ENCODE measurements at places on chromosomes 12 and 14.

DNA sequence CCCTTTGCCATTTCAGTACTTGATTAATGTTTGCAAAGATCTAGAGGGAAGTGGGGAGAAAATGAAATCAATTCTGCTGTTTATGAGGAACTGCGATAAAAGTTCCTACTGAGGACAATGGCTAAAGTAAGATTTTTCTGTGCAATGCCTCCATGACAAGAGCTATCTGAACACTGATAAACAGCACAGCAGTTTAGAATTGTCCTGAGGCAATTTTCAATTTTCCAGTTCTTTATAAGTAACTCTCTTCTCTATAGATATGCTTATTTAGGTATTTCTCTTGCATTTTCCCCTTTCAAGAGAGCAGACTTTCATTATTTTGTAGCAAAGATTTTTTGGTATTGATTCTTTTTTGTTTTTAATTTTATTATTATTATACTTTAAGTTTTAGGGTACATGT is 34.6 kb upstream of the TMTC2 start:
- no peak for DNase-seq

DNA sequence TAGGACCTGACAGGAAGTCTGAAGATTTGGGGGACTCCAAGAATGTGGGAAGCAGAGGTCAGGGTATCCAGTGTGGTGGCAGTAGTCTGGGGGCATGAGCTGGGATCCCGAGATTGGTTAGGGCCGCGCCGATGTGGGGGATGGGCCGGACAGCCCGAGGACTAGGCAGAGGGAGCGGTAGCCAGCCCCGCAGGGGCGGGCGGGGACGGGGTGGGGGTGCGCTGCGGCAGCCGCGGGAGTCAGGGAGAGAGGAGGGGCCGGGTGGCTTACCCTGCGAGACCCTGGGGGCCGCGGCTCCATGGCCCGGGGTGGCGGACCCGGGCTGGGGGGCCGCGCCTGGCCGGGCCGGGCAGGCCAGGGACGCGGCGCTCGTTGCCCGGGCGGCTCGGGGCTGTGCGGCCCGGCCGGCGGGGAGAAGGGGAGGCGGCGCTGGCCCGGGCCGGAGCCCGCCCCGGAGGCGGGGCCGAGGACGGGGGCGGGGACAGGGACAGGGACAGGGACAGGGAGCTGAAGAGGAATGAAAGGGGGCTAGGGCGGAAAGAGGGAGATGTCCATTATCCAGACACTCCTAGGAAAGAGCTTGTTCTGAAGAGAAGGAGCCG is 5.6 kb downstream of the ZNF385A start:
- no peak for DNase-seq

DNA sequence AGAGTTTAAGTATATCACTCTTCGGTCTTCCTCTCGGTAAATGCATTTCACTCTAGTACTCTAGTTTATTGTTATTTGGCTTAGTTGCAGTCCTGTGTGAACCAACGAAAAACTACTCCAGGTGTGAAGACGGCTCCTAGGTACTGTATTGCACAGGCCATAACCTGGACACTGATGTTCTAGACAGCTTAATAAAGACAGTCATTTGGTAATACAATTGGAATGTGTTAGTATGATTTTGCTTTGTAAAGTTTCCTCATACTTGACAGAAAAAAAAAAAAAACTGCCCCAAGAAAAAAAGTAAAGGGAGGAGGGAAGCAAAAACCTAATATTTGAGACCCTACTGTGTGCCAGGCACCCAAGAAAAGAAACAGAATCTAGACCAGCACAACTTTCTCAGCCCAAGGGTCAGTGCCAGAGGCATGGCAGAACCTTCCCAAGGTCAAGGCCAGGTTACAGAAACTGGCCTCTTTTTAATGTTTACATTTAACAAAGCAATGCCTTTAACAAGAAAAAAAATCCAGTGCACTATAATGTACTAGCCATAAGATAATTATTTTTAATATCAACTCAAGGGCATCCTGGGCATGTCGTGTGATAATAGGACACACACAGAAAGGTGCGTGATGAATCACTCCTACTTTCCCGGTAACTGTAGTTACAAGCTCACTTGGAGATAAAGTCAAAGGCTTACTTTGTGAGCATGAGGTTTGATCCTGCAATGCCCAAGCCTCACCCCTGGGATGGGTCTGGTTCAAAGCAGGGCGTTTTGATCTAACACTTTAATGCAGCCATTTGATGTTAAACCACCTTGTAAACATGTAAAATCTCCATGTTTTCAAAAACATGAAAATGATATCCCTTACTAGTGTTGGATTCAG is 110.6 kb downstream of the BMP4 start:
- DNase-seq = no peak

GRCh38 chr12:64583771-64584421 is 26.4 kb upstream of the RASSF3 start:
- no peak for DNase-seq

DNA sequence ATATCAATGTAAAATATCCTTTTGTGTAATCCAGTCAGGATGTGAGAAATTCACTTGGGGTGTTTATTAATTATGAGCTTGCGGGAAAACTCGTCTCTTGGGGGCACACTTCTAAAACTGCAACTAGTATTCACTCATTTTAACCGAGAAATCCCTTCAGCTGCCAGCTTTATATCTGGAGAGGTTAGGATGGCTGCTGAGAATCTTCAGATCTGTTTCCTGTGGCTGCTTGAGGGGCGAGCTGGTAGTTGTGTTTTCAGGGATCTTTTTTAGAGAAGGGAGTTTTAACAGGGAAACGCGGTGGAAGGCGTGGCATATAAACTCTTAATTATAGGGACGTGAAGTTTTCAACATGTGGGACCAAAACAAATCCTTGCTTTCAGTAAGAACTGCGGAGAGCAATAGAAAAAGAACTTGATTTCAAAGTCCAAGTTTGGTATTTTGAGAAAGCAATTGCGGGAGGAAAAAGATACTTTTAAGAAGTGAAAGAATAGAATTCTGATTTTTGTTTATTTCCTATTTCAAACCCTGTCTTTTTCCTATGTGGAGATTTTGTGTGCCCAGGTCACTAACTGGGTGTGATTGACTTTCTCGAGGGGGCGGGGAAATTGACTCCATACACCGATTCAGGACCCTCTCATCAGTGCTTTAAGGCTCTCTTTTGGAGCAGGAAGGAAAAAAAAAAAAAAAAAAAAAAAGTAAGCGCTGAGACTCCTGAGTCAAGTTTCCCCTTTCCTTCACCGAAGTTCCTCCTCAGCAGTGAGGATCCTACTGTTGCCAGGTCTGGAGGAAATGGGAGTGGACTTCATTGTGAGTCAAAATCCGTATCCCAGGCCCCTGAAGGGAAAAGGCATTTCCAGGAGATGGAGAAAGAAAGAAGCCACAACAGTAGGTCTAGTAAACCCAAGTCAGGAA is 1.1 kb downstream of the PPFIBP1 start:
- no peak for DNase-seq

GRCh38 chr12:83826112-83826511 is 1086.5 kb downstream of the SLC6A15 start:
- DNase-seq = no peak

DNA sequence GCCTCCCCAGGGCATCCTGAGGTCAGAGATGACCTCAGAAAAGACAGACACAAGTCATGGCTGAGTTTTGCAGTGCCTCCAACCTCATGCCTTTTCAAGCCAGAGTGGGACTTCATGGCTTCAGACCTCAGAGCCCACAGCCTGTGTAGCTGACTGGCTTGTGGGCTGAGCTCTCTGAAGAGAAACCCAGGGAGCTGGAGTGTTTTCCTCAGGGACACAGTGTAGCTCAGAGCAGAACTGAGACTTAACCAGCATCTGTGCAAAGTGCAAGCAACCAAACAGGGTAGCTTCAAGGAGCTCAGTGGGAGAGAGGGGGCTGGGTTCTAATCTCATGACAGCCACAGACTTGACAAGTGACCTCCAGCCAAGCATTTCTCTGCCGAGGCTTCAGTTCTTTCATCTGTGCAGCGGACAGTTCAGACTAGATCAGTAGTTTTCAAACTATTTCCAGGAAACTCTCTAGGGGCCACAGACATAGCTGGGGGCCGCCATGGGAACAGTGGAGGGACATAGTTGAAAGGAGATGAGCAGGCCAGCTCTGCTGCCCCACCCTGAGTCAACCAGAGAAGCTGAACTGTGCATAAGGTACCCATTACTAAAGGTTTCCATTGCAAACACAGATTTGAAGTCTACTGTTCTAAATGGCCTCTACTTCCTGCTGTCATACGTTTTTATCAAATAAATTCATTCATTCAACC is 80.0 kb downstream of the LGMN start:
- no peak for DNase-seq

GRCh38 chr14:24463017-24463883 is 20.7 kb upstream of the SDR39U1 start:
- DNase-seq = no peak

- no peak for DNase-seq
Observed at GRCh38 chr14:32426028-32426427, 96.9 kb downstream of the AKAP6 start.

GRCh38 chr14:77026930-77027537 is 1.5 kb downstream of the IRF2BPL start:
- DNase-seq = peak; percentile 33

GRCh38 chr12:112986291-112986800 is 8.0 kb downstream of the OAS2 start:
- DNase-seq = no peak

- DNase-seq = no peak
Observed at GRCh38 chr14:85363358-85363757, 166.6 kb upstream of the FLRT2 start.

GRCh38 chr12:53063708-53064612 is 14.1 kb downstream of the TNS2 start:
- no peak for DNase-seq

DNA sequence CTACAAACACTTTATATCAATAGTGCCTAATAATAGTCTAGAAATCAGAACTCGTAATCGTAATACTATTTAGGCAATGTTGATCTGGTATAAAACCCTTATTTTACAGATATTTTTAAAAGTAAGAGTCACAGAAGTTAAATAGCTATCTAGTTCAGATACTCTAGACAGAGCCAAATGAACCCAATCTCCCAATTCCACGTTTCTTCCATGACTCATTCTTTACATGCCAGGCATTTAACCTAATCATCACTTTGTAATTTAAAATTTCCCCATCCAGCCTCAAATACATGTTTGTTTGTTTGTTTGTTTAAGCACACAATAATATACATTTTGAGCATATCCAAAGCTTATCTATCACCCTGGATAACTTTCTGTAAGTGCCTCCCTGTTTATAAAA is 36.4 kb upstream of the GARIN6 start:
- no peak for DNase-seq

DNA sequence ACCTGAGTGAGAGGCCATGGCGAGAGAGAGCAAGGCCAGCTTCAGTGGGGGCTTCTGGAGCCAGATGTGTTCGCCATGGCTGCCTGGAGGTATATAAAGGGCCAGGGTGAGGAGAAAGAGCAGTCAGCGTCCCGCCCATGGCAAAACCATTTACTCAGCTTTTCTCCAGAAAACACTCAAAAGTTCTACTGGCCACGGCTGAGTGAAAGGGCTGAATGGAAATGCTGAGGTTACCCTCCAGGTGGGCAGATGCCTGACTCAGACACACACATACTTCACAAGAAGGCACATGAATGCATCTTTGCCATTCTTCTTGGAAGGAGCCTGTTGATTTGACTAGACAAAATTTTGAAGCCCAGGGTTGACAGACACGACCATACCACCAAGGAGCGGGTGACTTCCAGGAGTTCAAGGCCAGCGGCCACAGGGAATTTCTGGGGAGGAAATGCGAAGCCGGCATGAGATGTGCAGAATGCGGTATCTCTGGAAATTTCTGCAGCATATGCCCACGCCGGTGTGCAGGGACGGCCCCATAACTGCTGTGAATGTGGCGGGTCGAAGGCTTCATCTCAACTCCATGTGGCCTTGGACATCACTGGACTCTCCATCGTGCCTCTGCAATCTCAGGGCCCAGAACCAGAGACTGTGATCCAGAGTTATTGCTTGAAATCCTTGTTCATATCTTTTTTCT is at the start of gene IL31:
Gene IL31, minus strand, starts transcription at position 67 of the 691 bp plus-strand sequence. Its CDS starts 49 bp downstream, at position 18.
- DNase-seq = no peak

DNA sequence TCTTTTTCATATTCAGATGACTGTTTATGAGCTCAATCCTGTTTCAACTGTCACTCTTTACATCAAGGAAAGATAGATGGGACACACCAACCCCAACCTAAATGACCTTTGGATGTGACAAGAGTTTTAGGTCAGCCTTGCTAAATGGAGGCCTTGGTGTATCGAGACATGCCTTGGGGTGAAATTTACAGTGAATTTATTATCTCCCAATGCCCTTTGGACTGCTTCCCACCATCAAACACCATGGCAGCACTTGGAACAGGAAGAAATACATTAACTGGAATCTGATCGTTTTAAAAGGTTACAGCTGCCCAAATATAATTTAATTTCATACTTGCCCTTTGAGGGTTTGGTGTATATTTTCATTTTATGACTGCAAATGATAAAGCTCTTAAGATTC is 327.6 kb downstream of the SOX5 start:
- DNase-seq = no peak

DNA sequence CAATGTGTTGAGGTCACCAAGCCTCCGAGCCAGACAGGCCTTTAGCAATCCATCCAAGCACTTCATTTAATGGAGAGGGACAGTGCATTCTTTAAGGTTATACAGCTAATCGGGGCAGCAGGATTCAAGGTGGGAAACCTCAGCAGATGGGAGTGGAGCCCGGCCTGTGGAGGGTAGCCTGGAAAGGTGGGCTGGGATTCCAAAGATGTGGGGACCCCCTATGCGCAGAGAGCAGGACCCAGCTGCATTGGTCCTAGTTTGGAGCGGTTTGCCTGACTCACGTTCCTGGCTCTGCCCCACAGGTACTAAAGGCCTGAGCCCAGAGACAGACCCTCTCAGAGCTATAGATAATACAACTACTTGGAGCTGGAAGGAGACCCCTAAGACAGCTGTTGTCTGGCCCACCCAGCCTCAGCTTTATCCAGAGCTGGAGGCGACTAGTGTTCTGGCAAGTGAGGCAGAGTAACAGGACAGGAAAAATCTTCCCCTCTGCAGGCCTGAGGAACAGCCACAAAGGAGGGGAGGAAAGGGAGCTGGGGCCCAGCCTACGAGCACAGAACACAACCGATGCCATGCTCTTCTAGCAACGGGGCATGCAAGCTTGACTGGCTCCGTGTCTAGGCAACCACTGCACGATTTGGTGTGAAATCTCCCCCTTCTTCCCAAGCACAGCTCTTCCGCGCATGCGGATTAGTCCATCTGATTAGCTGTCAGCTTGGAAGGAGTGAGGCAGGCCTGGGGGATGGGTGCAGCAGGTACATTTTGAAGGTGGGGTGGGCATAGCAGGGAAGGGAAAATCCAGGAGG is 1.1 kb upstream of the MYH7 start:
- DNase-seq = no peak

GRCh38 chr12:16094437-16094836 is 183.0 kb downstream of the SLC15A5 start:
- no peak for DNase-seq

- no peak for DNase-seq
Observed at GRCh38 chr12:10901427-10901826, 7.9 kb downstream of the TAS2R13 start.

GRCh38 chr14:69612014-69612782 is 802 bp downstream of the SUSD6 start:
- no peak for DNase-seq

- no peak for DNase-seq
Observed at GRCh38 chr14:61270714-61271113, 10.4 kb downstream of the TMEM30B start.

- no peak for DNase-seq
Observed at GRCh38 chr12:125794401-125794800, 729.2 kb downstream of the AACS start.

Measured in stimulated activated CD8-positive, alpha-beta memory T cell treated with anti-CD3 and anti-CD28 coated beads, Interleukin-2, amount 100 ng/mL, for 1 hour (primary cell).